ENCODE measurements at places on chromosomes 5 and 9. TPM values are rescaled to one million over a fixed set of nuclear protein-coding genes. Genes with fewer than 3 reads are reported as not detected.

DNA sequence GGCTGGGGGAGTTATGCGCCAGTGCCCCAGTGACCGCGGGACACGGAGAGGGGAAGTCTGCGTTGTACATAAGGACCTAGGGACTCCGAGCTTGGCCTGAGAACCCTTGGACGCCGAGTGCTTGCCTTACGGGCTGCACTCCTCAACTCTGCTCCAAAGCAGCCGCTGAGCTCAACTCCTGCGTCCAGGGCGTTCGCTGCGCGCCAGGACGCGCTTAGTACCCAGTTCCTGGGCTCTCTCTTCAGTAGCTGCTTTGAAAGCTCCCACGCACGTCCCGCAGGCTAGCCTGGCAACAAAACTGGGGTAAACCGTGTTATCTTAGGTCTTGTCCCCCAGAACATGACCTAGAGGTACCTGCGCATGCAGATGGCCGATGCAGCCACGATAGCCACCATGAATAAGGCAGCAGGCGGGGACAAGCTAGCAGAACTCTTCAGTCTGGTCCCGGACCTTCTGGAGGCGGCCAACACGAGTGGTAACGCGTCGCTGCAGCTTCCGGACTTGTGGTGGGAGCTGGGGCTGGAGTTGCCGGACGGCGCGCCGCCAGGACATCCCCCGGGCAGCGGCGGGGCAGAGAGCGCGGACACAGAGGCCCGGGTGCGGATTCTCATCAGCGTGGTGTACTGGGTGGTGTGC is at the start of gene RXFP3:
Gene RXFP3 (plus strand): TSS at position 6 of the 636 bp plus-strand sequence. CDS start 355 bp downstream, at position 361.
- no peak for DNase-seq

GRCh38 chr5:50853151-50853550 is 186.7 kb downstream of the PARP8 start:
- DNase-seq: no peak

ATOSB gene
- polyA plus RNA-seq: 10.8 TPM

- DNase-seq: no peak
Observed at GRCh38 chr5:160398806-160399205, 1.0 kb downstream of the FAM200C start.

GRCh38 chr5:1515311-1515920 is 8.3 kb downstream of the LPCAT1 start:
- DNase-seq: no peak

- peak; percentile 50 for DNase-seq
Observed at GRCh38 chr5:60687927-60688720, 11.8 kb downstream of the DEPDC1B start.

- no peak for DNase-seq
Observed at GRCh38 chr9:92507005-92507404, 24.7 kb upstream of the ASPN start.

OTULINL gene
- polyA plus RNA-seq: 2.4 TPM

COL23A1 gene
- not detected for polyA plus RNA-seq

ARID3C gene
- 0.08 TPM for polyA plus RNA-seq

GRCh38 chr9:132409828-132410528 is at the start of gene CFAP77:
Gene CFAP77, plus strand, starts transcription at chr9:132410211. Its CDS starts 61 bp downstream, at chr9:132410272.
- peak; percentile 38 for DNase-seq

ECM2 gene
- polyA plus RNA-seq: 0.25 TPM

DNA sequence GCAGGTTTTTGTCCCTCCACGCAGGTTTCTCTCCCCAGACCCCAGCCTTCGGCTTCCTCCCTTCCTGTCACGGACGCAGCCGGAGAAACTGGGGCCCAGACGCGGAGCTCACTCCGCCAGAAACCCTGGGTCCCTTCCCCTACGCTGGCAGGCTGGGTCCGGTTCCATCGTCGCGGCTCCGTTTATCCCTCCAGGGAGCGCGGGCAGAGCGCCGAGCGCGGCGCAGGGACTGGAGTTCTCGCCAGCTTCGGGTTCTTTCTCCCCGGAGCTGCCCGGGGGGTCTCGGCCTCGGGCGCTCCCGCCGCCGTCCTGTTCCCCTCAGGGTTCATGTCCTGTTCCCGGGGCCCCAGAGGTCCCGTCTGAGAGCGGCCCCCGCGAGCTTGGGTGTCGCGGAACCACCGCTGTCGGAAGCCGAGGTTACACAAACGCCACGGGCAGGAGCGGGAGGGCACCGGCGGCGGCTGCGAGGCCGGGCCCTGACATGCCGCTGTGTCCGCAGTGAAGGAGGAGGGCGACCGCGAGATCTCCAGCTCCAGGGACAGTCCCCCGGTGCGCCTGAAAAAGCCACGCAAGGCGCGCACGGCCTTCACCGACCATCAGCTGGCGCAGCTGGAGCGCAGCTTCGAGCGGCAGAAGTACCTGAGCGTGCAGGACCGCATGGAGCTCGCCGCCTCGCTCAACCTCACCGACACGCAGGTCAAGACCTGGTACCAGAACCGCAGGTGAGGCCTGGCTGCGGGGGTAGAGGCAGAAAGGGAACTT is 4.6 kb downstream of the BARHL1 start:
- DNase-seq: no peak

DNA sequence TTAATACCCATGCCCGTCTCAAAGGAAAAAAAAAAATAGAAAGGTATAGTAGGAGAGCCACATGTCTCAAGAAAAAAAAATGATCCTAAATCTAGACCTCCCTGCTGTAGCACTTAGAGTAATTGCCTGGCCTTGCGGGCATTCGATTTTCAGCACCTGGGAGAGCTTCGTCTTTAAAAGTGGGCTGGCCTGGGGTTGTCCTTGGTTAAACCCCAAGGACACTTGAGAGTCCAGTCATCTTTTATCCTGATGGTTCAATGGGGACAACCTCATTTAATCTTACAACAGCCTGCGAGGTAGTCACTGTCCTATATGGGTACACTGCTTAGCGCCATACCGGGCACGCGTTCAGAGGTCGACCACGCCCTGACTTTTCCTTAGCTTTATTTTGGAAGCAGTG is 60.1 kb downstream of the MAT2B start:
- no peak for DNase-seq

FGD3 gene
- 0.18 TPM for polyA plus RNA-seq

GRCh38 chr5:143142596-143143435 is 260.7 kb downstream of the NR3C1 start:
- DNase-seq: no peak

DNA sequence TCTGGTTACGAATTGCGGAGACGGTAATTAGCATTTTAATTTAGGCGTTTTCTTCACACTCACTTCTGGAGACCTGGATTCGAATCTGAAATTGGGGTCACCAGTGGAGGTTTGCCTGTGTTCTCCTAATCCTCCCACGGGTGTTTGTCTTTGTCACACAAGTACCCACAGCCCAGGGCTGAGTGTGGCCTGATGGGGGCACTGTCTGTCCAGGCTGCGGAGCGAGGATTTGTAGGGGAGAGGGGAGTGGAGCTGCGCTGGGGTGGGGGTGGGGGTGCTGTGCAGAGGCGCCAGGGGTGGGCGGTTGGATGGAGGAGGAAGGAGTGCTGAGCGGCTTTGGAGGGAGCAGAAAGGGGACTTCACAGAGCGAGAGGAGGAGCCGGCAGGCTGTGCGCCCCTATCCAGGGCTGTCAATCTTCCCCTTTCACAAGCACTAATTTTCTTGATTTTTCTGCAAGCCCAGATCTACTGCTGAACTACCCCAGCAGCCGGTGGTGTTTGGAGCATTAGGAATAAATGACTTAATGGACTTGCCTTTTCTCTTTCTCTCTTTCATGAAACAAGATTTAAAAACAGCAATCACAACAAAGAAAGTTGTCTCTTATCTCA is 53.1 kb downstream of the TSPAN17 start:
- DNase-seq: peak; percentile 24

GRCh38 chr5:143036146-143036927 is 266.2 kb downstream of the ARHGAP26 start:
- no peak for DNase-seq

DNA sequence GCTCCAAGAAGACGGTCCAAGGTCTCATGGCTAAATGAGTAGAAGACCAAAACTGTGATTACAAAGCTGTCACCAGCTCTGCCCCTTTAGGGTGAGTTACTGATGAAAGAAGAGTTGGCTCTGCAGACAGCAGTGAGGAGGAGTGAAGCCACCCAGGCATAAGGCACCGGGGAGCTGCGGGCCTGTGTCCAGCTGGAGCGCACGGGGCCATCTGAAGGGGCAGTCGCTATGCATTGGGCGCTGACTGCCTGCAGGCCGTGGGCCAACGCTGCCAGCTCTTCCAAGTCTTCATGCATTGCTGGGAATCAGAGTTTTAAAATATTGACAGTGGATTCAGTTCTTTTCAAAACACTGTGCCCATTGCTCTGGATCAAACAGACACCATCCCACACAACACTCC is 70.3 kb downstream of the DAPK1 start:
- no peak for DNase-seq

STKLD1 gene
- polyA plus RNA-seq: 1.2 TPM

UBE2QL1 gene
- polyA plus RNA-seq: 0.04 TPM

IL5 gene
- not detected for polyA plus RNA-seq

SH3RF2 gene
- polyA plus RNA-seq: 3.9 TPM

CORO2A gene
- polyA plus RNA-seq: 0.42 TPM
